SJCRH30 (cell line): ENCODE measurements at places on chromosomes 2 and 18. TPM values are rescaled to one million over a fixed set of nuclear protein-coding genes. Genes with fewer than 3 reads are reported as not detected.

The SLC30A3 gene
- 4.4 and 4.9 TPM in 2 replicates for total RNA-seq

- no peaks in the 10 kb centered on the region for H3K4me1 ChIP-seq
- DNase-seq: no peak
- H3K27me3 ChIP-seq: no peaks in the 10 kb centered on the region
These were observed 64.1 kb upstream of the SPHKAP start for GRCh38 chr2:228245601-228246000.

- no peaks in the 10 kb centered on the region for H3K4me1 ChIP-seq
- no peak overlapping the region for H3K27ac ChIP-seq
- no peaks in the 10 kb centered on the region; the same call in 1 of the 2 replicates for H3K36me3 ChIP-seq
- no peak for DNase-seq
- no peak overlapping the region for H3K4me3 ChIP-seq
These were observed 890.3 kb upstream of the ACVR2A start for GRCh38 chr2:146954544-146954943.

- H3K4me3 ChIP-seq: no peak overlapping the region
- no peaks in the 10 kb centered on the region for H3K36me3 ChIP-seq
- H3K27ac ChIP-seq: no peak overlapping the region
These were observed 125.2 kb downstream of the SH3BP4 start for GRCh38 chr2:235077046-235077445.

DNA sequence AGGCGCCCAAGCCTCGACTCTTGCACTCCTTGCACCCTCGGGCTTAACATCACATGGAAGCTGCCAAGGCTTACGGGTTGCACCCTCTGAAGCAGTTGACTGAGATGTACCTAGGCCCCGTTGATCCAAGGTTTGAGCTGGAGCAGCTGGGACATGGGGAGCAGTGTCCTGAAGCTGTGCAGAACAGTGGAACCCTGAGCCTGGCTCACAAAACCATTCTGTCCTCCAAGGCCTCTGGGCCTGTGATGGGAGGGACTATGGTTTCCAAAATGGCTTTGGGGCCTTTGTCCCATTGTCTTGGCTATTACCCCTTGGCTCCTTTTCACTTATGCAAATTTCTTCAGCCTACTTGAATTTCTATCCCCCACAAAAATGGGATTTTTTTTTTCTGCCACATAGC lies 454.0 kb downstream of the PIK3C3 start:
- H3K4me1 ChIP-seq: no peaks in the 10 kb centered on the region
- H3K4me3 ChIP-seq: no peak overlapping the region
- no peaks in the 10 kb centered on the region for H3K36me3 ChIP-seq
- H3K27ac ChIP-seq: no peak overlapping the region
- H3K27me3 ChIP-seq: no peaks in the 10 kb centered on the region

DNA sequence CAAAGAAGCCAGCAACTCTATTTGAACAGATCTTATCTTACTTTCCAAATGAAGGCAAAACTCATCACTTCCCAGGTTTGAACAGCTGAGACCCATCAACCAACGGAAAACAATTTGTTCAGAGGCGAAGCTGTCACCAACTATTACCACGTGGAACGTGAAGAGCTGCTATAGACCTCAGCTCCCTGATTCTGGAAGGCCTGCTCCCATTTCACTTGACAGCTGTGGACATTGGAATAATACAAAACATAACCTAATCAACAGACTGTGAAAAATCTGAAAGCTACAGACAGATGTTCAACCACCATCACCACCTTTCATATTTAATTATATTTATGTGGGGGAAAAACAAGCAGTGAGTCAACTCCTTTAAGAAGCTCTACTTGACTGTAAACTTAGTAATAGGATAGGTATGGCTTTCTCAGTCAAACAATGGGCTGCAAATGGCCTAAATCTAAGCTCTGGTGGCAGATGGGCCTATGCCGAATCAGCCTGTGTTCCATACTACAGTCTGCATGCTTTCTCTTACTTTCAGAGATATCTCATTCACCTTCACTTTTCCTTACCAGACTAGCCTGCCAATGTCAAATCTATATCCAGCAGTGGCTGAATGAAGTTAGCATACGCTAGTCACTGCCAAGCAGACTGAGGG lies 896.4 kb downstream of the TDRD15 start:
- H3K36me3 ChIP-seq: no peaks in the 10 kb centered on the region
- DNase-seq: peak; percentile 85
- H3K27ac ChIP-seq: peak overlapping the region; percentile 66
- peaks cover 32% of the 10 kb centered on the region for H3K4me1 ChIP-seq
- H3K27me3 ChIP-seq: no peaks in the 10 kb centered on the region

GRCh38 chr2:62181843-62182242 lies 14.1 kb upstream of the B3GNT2 start:
- no peaks in the 10 kb centered on the region for H3K4me1 ChIP-seq
- H3K36me3 ChIP-seq: no peaks in the 10 kb centered on the region
- no peak for DNase-seq
- H3K27ac ChIP-seq: no peak overlapping the region
- no peaks in the 10 kb centered on the region for H3K27me3 ChIP-seq
- H3K4me3 ChIP-seq: no peak overlapping the region

- DNase-seq: peak; percentile 85
- H3K4me1 ChIP-seq: peaks cover 23% of the 10 kb centered on the region
- peak overlapping the region; percentile 61 for H3K27ac ChIP-seq
- H3K27me3 ChIP-seq: no peaks in the 10 kb centered on the region
- peak overlapping the region; percentile 54 for H3K4me3 ChIP-seq
These were observed 35.5 kb upstream of the PTMA start for GRCh38 chr2:231672617-231673347.
